ENCODE measurements at places on chromosomes 6 and 20.

DNA sequence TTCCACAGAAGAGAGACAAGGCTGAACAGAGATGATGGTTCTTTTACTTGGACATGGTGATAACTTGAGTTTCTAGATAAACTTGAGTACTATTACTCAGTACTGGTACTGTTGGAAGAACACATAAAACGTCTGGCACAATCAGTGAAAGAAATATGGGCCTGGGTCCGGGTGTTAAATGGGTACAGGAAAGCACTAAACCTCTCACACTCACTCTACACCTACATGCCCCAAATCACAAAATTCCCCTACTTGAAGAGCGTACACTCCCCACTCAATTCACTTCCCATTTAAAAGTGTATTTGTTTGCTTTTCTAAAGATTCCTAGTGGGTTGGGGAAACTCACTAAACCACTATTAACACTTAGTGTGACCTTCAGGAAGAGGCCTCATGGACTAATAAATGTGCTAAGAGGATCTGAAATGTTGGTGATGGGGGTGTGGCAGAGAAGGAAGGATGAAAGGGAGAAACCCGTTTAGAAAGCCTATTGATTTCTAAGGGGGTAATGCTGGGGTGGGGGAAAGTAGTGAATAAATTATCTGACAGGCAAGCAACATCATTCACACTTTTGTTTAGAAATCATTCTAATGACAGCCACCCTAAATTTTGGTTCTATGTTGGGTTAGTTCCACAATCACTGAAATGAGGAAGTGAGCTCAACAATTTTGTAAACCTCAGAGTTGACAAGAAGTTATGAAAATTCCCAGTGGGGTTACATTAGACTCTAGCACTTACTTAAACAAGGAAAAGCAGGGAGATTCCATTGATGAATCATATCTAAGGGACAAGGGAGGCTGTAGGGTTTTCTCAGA lies 222.6 kb upstream of the MARCKS start:
- DNase-seq = no peak

- DNase-seq = no peak
These were observed 14.7 kb downstream of the SCUBE3 start for GRCh38 chr6:35228481-35228880.

- DNase-seq = no peak
These were observed 1.9 kb downstream of the GDF5 start for GRCh38 chr20:35436177-35436573.

DNA sequence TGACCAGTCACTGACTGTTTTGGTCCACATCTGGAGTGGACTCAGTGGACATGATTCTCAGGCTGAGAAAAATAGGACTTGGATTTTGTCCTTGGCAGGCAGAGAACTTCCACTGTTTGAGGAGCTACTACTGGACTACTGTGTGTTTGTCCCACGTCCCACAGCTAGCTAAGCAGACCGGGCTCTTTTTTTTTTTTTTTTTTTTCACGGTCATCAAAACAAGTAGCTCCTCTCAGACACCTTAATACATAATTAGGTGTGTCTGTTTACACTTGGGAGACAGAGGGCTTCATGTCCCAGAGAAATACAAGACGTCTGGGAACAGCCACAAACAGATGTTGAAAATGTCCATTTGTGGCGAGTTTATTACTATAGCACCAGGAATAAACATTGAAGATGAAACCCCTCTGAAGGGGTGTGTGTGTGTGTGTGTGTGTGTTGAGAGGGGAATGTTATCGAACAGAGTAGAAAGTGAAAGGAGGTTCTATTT lies 155.0 kb upstream of the SUPT3H start:
- DNase-seq = no peak

DNA sequence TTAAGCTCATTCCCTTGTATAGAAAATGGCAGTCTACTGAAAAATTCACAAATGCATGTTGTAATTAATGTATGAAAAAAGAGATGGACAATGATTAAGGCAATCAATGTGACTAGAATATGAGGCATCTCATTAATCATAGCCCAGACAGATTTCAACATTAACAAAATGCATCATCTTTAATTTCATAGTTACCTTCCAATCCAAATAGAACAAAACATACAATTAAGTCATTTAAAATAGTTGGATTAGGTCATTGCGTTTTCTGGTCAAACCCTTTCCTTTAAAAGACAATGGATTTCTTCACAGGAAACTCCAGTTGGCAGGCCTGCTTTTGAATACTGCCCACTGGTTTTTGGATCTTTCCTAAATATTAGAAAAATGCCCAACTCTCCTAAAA lies 203.9 kb downstream of the HAO1 start:
- no peak for DNase-seq

- no peak for DNase-seq
These were observed 10.0 kb downstream of the MBOAT1 start for GRCh38 chr6:20202324-20202658.

- DNase-seq = no peak
These were observed 570.2 kb downstream of the PRKN start for GRCh38 chr6:162157167-162157870.

DNA sequence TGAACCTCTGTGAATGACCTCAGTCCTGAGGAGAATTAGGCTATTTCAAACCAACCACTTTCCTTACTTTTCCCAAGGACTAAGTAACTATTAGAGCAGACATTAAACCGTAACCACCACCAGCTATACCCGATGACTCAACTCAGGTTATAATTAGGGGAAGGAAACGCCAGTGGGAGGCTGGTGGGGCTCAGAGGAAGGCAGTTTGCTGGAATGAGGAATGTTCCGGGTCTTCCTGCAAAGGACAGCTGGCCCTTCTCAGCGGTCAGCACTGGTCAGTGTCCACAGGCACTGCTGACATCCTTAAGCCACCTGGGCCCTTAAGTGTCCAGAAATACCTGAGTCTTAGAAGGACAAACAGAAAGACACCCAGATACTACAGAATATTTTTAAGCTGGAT lies 515.2 kb downstream of the MAFB start:
- no peak for DNase-seq

DNA sequence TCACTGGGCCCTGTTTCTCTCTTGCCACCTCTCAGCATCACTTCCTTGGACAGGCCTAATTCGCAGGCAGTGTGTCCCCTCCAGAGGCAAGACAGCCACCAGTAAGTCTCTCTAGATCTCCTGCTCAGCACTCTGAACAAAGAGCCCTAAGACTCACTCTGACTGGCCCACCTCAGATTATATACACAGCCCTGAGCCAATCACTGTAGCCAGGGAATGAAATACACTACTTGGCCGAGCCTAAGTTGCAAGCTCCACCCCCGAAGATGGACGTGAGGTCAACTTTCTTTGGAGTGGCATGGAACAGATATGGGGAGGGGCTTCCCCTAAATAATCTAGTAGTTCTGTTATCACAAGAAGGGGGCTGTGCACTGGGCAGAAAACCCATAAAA lies 4.1 kb downstream of the BPI start:
- no peak for DNase-seq

DNA sequence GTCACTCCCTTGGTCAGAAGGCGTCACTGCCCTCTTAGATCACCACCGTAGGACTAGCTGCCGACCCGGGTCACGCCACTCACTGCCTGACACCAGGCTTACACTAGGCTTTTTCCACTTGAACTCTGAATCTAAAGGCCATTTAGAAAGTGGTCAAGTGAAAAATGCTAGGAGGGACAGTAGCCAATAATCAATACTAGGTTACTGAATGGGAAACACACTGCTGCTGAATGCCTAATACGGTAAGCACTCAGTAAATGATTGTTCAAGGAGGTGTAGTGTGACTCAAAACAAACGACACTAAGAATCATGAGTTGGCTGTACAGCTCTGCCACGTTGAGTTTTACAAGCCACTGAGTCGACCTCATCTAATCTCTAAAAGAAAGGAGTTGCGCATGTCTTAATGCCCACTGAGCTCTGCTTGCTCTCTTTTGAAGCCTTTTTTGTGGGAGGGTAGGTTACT lies 760 bp upstream of the IBTK start:
- DNase-seq = no peak

DNA sequence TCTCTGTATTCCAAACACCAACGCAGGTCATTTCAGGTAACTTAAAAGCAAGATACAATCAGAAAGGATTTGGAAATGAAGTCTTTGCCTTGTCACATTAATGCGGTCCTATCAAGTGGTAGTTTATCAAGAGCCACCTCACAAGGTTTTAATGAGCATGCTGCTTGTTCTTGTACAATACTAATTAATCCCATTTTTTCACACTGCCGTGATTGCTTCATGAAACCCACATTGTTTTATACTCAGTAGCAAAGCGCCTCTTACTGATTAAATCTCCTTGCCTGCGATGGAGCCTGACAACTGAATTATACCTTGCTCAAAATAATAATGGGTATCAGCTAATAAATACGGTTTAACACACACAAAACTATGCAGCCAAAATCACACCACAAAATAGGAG lies 234.1 kb upstream of the TSHZ2 start:
- DNase-seq = no peak

- no peak for DNase-seq
These were observed 117.8 kb downstream of the QRSL1 start for GRCh38 chr6:106747139-106747538.

- DNase-seq = no peak
These were observed 160.1 kb downstream of the DLL1 start for GRCh38 chr6:170130771-170131241.

GRCh38 chr6:111958534-111958933 lies 85.3 kb upstream of the FYN start:
- no peak for DNase-seq

- no peak for DNase-seq
These were observed 13.6 kb downstream of the HEBP2 start for GRCh38 chr6:138417493-138418117.

DNA sequence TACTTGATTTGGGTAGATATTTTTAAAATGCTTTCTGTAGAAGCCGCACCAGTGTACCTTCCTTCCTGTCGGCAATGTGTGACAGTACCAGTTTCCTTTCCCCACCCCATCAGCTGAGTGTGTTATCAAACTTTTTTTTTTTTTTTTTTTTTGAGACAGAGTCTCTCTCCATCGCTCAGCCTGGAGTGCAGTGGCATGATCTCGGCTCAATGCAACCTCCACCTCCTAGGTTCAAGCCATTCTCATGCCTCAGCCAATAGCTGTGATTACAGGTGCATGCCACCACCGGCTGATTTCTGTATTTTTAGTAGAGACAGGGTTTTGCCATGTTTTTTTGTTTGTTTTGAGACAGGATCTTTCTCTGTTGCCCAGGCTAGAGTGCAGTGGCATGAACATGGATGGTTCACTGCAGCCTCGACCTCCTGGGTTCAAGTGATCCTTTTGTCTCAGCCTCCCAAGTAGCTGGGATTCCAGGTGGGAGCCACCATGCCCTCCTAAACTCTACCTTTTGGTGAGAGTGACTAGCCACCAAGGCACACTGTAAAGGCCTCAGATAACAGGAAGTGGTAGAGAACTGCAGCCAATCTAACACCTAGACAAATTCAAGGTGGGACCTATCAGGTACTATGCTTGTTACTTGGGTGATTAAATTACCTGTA lies 26.5 kb upstream of the ZBTB22 start:
- DNase-seq = peak; percentile 15

- DNase-seq = no peak
These were observed 62.8 kb upstream of the APCDD1L start for GRCh38 chr20:58577871-58578598.

GRCh38 chr6:110097443-110097842 lies 82.0 kb downstream of the WASF1 start:
- no peak for DNase-seq

DNA sequence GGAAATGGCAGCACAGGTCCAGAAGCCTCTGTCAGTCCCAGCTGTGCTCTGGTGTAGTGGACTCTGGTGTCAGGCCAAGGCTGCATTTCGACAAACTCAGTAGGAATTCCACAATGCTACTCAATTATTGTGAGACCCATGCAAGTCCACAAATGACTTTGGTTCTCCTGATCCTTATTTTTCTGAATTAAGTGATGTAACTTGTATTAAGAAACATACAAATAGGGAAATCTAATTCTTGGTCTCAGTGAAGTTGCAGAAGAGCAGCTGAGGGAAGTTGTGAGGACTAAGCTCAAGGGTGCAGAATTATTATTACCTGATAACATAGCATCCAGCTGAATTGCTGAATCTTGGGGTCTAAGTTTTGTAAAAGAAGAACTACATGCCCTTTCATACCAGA lies 116.8 kb downstream of the MAFB start:
- DNase-seq = no peak

- no peak for DNase-seq
These were observed 114.3 kb upstream of the CD93 start for GRCh38 chr20:23200413-23200812.

GRCh38 chr6:125618629-125619028 lies 130.8 kb upstream of the HEY2 start:
- no peak for DNase-seq

DNA sequence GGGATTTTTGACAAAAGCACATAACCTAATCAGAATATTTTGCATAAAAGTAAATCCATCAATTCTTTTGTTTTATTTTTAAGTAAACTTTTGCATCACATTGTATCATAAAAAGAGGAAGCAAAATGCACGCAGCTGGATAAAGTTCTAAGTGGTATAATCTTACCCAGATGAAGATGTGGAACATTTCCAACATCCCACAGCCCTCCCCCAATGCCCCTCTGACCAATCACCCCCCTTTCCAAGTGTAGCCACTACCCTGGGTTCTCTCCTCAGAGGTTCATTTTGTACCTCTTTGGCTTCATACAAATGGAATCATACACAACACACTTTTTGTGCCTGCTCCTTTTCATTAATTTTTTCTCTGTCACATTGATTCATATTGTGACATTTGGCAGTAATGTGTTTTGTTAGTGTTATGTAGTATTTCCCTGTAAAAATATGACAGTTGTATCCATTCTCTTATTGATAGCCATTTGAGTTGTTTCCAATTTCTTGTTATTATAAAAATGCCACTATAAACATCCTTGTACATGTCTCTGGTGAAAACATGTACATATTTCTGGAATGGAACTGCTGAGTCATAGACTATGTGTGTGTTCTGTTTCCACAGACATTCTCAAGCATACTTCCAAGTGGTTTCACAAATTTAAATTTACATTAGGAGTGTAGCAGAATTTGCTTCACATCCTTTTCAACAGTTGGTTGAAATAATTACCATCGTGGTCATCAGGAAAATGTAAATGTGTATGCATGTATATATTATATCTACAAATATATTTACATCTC lies 92.9 kb upstream of the SYNDIG1 start:
- no peak for DNase-seq

- no peak for DNase-seq
These were observed 33.5 kb upstream of the LGSN start for GRCh38 chr6:63353286-63353630.

- peak; percentile 5 for DNase-seq
These were observed 71.0 kb downstream of the SOX4 start for GRCh38 chr6:21664314-21665109.

- no peak for DNase-seq
These were observed 23.5 kb downstream of the ZBTB9 start for GRCh38 chr6:33477864-33478263.

DNA sequence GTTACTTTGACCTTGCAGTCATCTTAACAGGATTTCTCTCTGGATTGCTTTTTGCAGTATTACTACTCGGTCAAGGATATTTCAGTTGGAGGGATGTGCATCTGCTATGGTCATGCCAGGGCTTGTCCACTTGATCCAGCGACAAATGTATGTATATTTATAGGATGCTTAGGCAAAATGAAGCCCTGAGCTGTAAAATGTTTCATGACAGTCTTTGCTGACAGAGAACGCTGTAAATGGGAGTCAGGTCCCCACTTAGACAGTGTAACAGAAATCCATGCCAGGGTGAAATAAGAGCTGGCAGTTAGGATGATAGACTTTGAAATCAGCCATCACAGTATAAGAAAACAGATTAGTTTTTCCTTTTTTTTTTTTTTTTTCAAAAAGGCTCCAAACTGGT lies 264.0 kb downstream of the LAMA2 start:
- DNase-seq = no peak

GRCh38 chr6:123681957-123682462 lies 45.3 kb upstream of the TRDN start:
- DNase-seq = no peak

- no peak for DNase-seq
These were observed 296.7 kb downstream of the ZFAND3 start for GRCh38 chr6:38116248-38116647.
